ENCODE measurements at places on chromosomes 2 and 18.

GRCh38 chr2:86584151-86584913 is 21.1 kb upstream of the CHMP3 start:
- DNase-seq, result no peak

GRCh38 chr2:45844796-45845457 is 193.5 kb downstream of the PRKCE start:
- no peak for DNase-seq

GRCh38 chr18:54378057-54378456 is 20.4 kb downstream of the C18orf54 start:
- DNase-seq, result no peak

DNA sequence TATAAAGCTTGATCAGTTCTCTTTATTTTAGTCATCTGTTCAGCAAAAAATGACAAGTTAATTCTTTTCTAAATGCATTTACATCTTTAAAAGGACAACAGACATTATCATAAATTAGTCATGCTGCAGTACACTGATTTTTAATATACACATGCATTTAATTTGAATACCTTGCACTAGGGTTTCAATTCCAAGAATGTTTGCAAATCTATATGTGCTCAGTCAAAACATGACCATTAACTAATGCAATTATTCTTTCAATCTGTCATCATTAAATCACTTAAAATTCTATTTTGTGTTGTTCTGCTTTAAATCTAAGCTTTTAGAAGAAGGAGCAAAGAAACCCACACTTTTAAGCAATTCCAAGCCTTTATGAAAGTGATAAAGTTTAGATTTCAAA is 342.6 kb downstream of the THSD7B start:
- no peak for DNase-seq

- DNase-seq, result no peak
Measured at GRCh38 chr2:45919160-45919650, 267.7 kb downstream of the PRKCE start.

DNA sequence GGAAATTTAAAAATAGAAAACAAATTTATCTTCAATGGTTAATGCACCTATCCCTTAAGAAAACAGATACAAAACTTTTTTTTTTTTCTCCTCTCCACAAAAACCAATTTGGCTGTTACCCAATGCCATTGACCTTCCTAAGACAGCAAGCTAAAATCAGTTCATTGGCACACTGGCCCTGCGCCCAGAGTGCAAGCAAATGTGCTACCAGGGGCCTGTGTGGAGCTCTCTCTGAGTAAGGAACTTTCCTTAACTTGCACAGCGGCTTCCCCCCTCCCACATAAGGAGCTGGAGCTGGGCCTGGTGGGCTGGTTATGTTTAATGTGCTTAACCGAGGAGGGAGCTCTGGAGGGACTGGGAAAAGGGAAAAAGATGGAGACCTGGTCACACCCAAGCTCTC is 17.6 kb upstream of the POU3F3 start:
- DNase-seq, result no peak

- no peak for DNase-seq
Measured at GRCh38 chr2:37614061-37614738, 57.2 kb downstream of the CDC42EP3 start.

- peak; percentile 42 for DNase-seq
Measured at GRCh38 chr2:206230060-206230762, 44.3 kb upstream of the ZDBF2 start.

DNA sequence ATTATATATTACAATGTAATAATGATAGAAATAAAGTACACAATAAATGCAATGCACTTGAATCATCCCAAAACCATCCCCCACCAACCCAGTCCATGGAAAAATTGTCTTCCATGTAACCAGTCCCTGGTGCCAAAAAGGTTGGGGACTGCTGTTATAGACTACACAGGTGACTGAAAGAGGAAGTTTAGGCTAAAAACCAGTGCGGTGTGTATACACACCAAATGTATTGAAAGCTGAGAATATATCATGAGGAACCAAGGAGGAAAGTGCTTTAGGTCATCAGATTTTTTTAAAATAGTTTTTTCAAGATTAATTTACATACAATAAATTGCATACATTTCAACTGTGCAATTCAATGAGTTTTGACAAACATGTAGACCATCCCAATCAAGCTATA is 20.5 kb upstream of the C1D start:
- no peak for DNase-seq

DNA sequence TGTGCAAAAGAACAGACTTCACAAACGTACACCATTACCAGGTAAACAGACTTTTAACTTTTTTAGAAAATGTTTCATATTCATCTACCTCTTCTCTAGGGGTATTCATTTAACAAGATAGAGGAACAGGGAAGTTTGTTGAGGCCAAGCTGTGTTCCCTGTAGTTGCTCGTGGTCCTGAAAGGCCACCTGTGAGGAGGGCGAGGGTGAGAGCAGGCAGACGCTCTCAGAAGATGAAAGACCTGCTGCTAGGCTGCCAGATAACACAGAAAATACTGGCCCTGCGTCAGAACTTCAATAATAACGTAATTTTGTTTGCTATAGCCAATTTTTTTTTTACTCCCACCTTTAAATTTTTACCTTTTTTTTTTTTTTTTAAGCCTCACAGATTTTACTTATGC is 42.0 kb downstream of the SOCS6 start:
- DNase-seq, result no peak

DNA sequence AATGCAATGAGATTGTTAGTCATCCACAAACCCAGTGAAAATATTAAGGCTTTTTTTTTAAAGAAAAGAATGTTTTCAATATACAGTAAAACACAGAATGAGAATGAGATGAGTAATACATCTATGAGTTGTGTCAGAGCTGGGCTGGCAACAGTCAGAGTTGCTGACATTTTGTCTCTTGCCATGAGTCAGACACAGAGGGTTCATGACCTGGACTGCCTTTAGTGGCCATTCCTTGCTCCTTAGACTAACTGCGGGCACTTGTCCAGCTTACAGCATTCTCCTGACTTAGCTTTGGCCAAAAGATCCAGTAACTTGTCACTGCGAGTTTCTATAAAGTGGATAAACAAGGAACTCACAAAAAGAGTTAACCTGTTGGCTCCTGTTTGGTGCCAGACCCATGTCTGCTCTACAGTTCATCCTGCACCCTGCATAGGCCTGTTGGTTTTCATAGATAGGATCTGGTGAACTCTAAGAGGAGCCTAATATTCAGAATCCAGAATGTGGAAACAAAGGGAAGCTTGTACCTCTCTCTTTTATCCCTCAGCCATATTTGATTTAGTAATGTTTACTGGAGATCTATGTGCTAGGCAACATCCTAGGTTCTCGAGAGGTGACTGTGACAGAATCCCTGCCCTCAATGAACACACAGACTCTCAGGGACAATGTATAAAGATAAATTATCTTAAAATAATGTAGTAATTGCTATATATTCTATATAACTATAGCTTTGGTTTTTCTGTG is 391.5 kb upstream of the VWC2L start:
- peak; percentile 75 for DNase-seq

- DNase-seq, result no peak
Measured at GRCh38 chr2:86337244-86337835, at the start of gene REEP1. Gene REEP1 (minus strand): TSS chr2:86337626. CDS start chr2:86337510, 116 bp downstream.

GRCh38 chr2:68387408-68388350 is 22.6 kb downstream of the PLEK start:
- no peak for DNase-seq

DNA sequence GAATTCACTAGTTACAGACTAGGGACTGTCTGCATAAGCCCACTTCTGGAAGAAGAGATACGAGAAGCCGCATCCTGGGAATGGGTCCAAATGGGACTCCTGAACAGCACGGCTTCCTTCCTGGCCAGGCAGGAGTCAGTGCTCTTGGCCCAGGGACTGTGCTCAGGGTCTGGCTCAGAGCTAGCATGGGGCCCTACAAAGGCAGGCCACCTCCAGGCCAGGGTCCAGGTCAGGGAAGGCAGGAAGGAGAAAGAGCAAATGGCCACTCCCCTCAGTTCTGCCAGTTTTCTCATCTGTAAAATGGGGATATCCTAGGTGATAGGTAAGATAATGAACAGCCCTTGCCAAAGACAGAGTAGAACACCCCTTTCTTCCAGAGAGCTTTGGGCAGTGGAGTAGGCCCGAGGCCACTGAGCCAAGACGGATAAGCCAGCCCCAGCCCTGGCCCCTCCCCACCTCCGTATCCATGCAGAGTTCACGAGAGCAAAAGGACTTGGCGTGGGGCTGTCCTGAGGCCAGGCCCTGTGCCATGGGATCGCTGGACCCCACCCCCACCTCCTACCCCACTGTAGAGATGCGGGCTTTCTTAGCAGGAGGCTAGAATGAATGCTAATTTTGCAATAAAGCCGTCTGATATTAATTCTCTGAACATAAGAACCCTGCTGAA is 190.1 kb downstream of the MGAT5 start:
- DNase-seq, result no peak

DNA sequence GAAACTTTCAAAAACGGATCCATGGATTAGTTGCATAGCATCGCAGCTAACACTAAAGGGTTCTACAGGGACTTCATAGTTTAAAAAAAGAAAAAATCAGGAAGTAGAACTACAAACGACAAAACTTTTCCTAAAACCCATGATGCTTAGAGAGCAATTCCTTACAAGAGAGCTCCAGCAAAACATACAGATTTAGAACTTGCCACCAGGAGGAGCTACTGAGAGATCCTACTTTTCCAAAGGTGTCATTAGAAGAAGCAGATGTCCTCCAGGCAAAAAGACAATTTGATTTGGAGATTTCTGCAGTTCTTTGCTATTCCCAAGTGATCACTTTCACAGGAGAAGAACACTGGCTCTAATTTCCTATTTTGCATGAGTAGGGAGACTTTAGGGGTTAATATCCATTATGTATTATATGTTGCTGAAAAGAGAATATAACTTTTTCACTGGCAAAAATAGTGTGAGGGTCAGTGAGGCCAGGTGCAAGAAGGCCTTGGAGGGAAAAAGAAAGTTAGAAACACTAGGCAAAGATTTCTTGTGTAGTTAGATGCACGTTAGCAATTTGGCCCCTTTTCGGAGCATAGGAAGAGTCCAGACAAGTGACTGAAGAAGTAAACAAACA is 436.2 kb downstream of the SUCLG1 start:
- no peak for DNase-seq

DNA sequence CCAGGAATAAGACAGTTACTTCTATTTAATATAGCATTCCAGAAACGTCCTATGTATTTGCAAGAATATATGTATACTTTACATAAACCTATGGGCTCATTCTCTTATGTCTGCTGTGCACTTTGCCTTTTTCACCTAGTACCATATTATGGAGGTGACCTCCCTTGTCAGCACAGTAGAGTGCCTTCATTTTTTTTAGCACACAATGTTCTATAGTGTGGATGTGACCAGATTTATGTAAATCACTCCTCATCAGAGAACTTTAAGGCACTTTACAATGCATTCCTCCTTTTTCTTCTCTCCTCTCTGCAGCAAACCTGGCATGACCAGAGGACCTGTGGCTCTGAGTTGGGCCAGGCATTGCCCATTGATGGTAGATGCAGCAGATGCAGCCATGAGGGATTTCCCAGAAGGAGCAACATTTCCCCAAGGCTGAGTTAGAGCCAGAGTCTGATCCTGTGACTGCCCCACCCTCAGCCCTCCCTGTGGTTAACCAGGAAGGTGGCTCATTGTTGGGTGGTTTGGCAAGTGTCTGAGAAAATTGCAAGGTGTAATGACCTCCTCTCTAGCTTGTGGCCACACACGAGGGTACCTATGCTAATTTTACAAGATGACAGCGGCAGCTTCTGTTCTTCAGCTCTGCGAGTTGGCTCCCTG is 76.5 kb upstream of the DLX2 start:
- no peak for DNase-seq

DNA sequence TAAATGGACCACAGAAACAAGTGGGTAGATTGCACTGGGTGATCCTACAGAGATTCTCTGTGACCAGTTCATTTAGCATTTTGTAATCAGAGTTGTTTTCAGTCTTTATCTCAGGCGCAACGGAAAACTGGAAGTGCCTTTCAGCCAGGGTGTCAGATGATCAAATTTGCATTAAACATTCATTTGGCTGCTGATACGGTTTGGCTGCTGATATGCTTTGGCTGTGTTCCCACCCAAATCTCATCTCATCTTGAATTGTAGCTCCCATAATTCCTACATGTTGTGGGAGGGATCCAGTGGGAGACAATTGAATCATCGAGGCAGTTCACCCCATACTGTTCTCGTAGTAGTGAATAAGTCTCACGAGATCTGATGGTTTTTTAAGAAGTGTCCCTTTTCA is 1396.1 kb upstream of the TMEFF2 start:
- no peak for DNase-seq

- DNase-seq, result peak; percentile 15
Measured at GRCh38 chr2:31523871-31524492, 56.8 kb downstream of the SRD5A2 start.

GRCh38 chr2:153464395-153464794 is 14.2 kb downstream of the RPRM start:
- no peak for DNase-seq

DNA sequence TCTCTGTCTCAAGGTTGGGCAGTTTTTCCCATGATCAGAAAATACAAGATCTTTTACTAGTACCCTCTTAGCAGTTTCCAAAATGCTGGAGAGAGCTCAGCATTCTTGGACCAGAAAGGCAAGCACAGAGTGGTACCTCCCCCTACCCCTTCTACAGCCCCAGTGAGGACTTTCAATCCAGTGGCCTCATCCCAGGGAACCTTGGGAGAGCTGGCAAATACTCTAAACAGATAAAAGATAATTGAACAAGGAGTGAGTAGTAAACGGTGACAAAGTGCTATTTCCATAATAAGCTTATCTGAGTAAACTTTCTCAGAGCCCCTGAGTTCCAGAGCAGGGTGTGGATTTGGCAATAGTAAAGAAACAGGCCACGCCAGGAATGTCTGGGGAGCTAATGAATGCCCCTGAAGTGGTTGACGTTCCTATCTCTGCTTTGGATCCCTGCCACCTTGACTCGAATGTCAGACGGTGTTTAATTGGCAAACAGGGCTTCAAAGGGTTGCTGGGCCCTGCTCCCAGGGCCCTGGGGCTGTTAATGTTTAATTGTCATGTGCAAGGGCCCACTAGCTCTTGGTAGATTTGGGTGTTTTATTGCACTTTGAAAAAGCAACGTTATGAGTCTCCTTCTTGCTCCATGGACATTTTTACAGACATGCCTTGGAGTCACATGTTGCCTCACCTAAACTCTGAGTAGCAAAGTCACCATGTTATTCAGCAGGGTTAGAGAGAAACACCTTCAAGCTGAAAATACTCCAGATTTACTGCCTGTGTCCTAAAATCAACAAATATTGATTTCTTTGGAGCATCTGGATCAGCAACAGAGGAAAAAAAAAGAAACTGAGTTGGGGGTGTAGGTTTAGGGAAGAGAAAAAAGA is 239.9 kb downstream of the CYRIA start:
- no peak for DNase-seq

DNA sequence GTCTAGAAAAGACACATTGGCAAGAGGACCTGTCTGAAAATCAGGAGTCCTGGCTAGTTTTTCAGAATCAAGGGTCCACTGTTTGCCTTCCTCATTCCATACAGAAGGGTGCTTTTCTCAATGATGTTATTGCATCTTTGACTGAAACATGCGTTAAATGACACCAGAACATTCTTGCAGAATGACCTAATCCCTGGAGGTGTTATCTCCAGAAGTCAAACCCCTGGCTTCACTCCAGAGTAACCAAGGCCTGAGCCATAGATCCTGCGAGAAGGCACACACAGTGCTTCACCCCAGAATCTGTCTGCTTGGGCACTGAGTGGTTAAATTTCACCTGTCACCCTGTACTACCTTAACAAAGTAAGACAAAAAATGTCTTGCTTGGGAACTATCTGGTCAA is 1055.2 kb upstream of the FANCL start:
- no peak for DNase-seq

GRCh38 chr18:45232061-45232460 is 383.2 kb upstream of the SLC14A2 start:
- DNase-seq, result no peak
